Muscle of back (tissue), 13 donors: ENCODE measurements at places on chromosomes 1 and 21. TPM values are rescaled to one million over a fixed set of nuclear protein-coding genes. Genes with fewer than 3 reads are reported as not detected.

Gene CELA2A
- polyA plus RNA-seq, result 0.20 TPM

Gene ATP5PB
- 272 TPM for polyA plus RNA-seq

Gene MAP10
- 3.8 TPM for polyA plus RNA-seq

Gene DISP3
- polyA plus RNA-seq, result 0.09 TPM
